COLO829 (cell line): ENCODE measurements at places on chromosomes 1 and 21.

DNA sequence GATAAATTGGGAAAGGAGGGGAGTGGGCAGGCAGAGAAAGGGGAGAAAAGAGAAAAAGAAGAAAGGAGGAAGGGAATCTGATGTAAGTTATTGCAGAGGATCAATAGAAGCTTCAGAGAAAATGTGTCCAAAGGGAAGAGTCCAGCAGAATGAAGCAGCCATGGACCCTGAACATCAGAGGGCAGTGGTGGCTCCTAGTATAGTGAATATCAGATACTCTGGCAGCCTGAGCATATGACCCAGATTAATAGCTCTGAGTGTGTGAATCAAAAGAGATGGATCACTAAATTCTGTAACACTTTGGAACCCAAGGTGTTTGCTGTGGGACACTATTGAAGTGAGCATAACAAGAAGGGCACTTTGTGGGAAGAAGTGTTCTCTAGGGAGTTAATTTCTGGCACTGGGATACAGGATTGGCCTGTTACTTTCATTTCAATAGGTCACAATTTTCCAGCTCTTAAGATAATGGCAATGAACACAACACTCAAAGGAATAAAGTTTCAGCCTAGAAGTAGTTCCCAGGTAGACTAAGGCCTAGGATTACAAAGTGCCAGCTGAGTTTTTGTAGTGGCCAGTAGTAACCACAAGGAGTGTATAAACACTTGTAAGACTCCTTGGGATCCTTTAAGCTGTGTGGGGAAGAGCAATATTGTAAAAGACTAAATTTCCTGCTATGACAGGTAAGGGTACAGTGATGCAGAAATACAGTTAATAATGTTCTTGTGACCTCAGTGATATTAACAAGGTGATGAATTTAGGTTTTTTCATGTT, 164.5 kb upstream of the BEND5 start:
- DNase-seq: no peak

DNA sequence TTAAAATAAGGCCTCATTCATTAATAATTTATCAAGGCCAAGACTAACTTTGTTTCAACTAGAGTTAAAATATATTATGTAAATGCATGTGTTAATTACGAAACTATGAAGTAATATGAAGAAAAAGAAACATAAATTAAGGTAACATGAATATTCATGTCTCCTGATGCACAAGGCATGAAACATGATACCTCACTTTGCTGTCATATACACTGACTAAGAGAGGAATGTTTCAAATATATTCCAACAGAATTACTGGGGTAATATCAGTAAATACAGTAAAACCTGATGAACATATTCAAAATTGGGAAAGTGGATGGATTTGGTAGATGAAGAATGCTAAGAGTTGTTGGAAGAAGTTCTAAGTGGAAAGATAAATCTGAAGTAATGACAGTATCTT, 274.6 kb downstream of the LRRC7 start:
- no peak for DNase-seq

- DNase-seq: no peak
Observed at GRCh38 chr1:230459465-230459864, 33.3 kb upstream of the PGBD5 start.

DNA sequence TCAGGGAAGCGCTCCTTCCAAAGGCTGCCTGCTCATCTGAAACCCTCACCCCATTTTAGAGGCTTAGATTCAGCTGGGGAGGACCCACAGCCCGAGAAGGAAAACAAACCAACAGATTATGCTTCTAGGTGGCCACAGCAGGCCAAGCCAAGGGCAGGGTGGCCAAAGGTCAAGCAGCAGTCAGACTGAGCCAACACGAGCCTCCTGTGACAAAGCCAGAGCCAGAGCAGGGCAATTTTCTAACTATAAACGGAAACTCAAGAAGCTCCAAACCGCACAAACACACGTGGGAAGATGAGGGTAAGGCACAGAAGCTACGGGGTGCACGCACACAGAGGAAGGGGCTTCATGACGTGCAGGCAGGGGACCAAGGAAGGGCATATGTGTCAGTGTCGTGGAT, 64.1 kb downstream of the PLEKHA6 start:
- no peak for DNase-seq

DNA sequence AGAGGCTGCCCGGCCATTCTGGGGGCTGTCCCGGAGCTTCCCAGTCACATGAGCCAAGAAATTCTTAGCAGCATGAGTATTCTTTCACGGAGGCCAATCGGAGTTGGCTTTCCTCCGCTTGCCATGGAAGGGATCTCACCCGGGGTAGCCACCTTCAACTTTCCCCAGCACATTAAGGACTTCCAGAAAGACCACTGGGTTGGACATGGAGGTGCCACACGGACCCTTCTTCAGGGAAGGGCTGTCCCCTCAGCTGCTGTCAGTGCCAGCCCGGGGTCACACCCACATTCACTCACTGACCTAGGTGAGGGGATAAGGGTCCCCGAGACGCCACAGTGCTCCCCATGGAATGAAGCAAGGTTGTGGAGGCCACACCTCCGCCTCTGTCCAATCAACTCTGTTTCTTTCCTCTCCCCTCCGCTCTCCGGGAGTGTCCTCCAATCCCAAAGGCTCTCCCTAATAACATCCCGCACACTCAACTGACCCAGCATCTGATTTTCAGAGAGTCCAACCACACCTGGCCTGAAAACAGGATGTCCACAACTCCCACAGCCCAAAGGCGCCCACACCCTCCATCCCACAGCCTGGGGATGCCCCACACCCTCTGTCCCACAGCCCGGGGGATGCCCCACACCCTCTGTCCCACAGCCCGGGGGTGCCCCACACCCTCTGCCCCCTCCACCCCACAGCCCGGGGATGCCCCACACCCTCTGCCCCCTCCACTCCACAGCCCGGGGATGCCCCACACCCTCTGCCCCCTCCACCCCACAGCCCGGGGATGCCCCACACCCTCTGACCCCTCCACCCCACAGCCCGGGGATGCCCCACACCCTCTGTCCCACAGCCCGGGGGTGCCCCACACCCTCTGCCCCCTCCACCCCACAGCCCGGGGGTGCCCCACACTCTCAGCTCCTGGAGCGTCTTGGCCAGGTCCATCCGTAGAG, 19.4 kb downstream of the RSPH1 start:
- DNase-seq: no peak

- DNase-seq: no peak
Observed at GRCh38 chr1:172642970-172643369, 15.9 kb upstream of the FASLG start.

DNA sequence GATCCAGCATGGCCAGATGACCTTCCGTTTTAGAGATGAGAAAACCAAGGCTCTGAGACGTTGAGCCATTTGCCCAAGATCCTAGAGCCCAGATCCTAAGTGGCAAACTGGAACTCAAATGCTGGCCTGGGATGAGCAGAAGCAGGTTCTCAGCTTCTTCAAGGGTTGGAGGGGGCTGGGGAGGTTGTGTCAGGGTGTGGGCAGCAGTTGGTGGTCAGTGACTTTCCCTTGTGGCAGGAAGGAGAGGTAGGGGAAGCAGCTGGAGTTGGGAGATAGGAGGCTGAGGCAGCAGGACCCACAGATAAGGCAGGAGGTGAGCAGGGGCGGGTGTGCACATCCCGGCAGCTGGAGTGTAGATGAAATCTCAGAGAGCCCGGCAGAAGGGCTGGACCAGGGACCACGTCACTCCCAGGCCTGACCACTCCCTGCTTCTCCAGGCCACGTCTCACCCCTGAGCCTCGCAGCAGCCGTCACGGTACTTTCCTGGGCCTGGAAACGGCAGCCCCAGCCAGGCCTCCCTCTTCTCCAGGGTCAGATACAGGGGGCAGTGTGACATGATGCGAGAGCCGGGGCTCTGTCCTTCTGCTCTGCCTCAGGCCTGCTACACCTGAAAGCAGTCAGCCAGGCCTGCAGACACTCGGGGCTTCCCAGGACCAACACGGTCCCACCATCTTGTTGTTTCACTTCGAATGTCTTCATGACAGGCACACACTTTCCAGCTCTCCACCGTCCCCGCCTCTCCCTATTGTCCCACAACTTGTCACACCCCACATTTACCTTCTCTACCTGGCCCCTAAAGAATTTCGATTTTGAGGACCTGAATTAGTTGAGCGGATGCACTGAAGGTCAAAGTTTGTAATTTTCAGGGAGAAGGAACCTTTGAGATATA, 11.5 kb upstream of the LAPTM5 start:
- no peak for DNase-seq
